Astrocyte of the cerebellum (primary cell): ENCODE measurements at places on chromosomes 13 and 19.

DNA sequence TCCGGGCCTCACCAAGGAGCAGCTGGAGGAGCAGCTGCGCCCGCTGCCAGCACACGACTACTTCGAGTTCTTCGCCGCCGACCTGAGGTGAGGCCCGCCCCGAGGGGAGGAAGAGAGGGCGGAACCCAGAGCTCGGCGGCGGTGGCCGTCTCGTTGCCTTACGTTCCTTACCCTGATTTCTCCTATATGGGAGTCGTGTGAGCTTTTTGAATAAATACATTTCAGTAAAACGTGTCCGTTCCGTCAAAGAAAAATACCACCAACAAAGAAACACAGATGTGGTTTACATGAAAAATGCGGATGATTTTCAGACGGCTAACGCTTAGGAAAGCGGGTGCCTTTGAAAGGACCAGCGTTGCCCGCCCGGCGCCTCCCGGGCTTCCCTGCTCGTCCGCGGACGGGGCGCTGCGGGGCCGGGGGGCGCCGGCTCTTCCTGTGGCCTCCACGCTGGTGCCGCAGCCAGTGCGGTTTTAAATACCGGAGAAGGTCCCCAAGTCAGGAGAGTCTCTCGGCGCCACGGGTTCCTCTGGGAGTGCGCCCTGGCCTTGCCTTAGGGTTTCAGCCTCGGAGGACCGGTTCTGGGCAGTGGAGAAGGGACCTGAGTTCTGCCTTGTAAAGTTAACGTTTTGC, 755 bp downstream of the UPF3A start:
- peak; percentile 50 for DNase-seq

- no peak for DNase-seq
These were observed 9.4 kb upstream of the USPL1 start for GRCh38 chr13:30608364-30608763.

DNA sequence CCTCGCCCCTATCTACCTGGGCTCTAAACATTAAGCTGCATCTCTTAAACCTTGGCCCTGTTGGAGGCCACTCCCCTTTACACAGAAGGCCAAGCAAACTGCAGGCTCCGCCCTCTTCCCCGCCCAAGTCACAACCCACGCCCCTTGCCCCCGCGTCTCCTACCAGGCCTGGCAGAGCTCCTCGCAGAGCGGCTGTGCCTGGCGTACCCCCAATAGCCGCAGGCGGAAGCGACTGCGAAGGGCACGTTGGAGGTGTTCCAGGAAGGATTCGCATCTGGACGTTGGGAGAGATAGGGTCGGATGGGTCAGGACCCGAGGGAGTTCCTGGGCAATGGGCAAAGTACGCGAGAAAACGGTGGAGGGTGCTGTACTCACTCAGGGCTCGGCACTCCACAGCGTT, 5.9 kb downstream of the RTBDN start:
- DNase-seq = no peak

DNA sequence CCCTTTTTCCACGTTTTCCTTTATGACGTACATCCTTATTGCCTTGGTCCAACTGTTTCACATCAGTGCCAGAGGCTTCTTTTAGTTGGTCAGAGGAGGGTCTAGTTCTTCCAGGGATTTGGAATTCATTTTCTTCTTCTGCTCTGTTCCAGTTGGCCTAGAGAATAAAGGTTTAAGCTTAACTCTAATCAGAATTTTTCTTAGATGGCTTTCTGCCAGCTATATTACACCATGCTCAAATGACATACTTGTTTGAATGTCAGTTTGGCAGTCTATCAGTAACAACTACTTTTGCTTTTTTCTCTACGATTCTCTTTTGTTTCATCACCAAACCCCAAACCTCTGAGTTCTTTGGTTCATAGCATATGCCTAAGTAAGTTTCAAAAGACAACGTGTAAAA, 16.8 kb downstream of the SPART start:
- DNase-seq = no peak

- DNase-seq = no peak
These were observed 3.2 kb downstream of the ZNF628 start for GRCh38 chr19:55479451-55480230.

- DNase-seq = no peak
These were observed 4.0 kb downstream of the DDX39A start for GRCh38 chr19:14414926-14415690.

- DNase-seq = peak; percentile 73
These were observed 85.2 kb downstream of the LRRC63 start for GRCh38 chr13:46296921-46297320.

DNA sequence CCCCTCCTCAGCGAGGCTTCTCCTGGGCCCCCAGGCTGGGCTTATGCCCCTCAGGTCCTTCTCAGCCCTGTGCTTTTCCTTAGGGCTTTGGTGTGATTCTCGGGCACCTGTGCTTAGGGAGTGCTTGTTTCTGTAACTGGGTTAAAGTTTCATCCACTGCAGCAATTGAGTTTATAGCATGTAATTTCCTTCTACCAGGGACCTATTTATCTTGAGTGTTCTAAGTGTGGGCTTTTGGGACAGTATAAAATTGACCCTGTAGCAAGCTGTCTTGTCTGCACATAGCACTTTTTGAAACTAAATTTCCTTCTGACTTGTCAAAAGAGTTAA, 47.6 kb downstream of the GATAD2A start:
- no peak for DNase-seq

- DNase-seq = no peak
These were observed 95.6 kb upstream of the STARD13 start for GRCh38 chr13:33381180-33381579.
